ENCODE measurements at places on chromosomes 5 and 9.

DNA sequence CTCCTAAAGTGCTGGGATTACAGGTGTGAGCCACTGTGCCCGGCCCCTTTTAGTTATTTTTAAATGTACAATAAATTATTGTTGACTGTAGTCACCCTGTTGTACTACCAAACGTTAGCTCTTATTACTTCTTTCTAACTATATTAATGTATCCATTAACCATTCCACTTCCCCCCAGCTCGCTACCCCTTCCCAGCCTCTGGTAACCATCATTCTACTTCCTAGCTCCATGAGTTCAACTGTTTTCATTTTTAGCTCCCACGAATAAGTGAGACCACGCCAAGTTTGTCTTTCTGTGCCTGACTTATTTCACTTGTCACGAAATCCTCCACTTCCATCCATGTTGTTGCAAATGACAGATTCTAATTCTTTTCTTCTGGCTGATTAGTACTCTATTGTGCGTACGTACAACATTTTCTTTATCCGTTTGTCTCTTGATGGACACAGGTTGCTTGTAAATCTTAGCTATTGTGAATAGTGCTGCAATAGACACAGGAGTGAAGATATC lies 6.5 kb downstream of the LURAP1L start:
- no peak for DNase-seq

GRCh38 chr5:63768221-63768620 lies 194.0 kb downstream of the HTR1A start:
- no peak for DNase-seq

DNA sequence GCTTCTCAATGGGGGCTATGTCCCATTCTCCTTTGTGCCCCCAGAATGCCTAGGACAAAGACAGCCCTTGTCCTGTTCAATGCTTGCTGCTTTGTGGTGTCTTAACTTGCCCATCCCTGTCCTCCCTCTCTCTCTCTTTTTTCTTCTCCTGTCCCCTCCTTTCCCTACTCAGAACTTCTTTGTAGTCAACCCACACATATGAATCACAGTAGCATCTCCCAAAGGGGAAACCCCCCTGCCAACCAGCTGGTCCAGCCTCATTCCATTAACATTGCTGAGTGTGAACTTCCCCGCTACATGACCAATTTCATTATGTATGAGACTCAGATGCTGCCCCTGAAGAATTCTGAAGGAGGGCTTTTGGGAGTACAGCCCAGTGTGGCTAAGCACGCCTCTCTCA lies 408.3 kb downstream of the ENC1 start:
- no peak for DNase-seq

DNA sequence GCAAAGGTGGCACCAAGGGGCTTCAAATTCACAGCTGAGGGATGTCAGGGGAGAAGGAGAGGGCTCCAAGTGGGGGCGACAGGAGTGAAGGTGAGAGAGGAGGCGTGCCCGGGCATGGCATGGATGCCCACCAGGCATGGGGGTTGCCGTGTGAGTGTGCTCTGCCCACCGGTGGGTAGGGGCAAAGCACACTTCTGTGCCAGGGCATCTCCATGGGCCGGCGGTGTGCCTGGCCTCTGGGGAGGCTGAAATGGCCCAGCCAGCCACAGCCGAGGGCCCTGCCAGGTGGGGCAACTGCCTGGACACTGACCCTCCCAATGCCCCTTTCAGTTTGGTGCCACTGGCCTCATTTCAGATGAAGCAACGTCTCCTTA lies 14.0 kb upstream of the RNU6ATAC start:
- DNase-seq = no peak

DNA sequence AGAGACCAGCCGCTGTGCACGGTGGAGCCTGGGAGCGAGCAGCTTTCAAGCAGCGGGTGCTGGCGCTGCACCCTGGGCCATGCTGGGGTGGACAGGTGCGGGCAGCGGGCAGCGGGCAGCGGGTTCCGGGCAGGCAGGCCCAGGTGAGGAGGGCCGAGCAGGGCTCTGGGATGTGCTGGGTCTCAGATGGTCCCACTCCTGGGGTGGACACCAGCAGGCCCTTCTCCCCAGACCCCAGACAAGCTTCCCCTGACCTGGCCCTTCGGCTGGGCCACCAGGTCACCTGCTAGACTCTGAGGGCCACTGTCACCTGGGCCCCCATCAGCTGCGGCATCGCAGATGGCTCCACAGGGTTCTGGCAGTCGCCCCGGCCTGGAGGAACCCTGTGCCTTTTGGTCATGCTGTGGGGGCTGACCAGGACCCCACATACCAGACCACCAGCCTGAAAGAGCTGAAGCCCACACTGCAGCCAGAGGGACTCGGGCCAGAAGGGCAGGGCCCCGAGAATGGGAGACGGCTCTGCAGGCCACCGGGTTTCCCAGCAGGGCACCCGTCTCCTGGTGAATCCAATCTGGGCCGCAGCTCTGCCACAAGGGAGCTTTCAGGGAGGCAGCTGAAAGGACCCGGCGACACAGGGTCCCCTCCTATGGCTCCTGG lies 2.0 kb downstream of the SLC6A19 start:
- no peak for DNase-seq

GRCh38 chr5:154384480-154385235 lies 61.1 kb upstream of the SAP30L start:
- DNase-seq = peak; percentile 7

GRCh38 chr9:132168347-132168746 lies 6.5 kb downstream of the NTNG2 start:
- no peak for DNase-seq

DNA sequence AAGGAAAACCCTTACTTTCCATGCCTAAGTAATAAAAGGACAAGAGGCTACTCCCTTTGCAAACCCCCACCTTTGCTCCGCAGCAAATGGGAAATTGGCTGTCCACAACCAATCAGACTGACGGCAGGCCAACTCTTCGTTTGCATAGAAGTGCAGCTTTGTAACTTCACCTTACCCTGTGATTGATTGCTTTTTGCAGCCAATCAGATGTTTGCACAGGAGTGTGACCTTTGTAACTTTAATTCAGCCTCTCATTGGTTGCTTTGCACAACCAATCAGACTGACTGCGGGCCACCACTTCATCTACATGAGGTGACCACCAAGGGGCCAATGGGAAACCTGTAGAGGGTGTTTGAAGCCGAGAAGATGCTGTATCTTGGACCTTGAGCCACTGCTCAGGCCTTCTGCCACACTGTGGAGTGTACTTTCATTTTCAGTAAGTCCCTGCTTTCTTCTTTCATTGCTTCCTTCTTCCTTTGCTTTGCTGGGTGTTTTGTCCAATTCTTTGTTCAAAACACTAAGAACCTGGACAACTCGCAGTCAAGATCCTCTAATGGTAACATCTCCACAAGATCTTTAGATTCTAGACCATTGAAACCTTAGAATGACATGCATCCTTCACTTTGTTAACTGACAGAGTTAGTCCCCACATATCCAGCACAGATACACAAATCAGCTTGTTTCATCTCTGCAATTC lies 51.3 kb upstream of the FREM1 start:
- no peak for DNase-seq

- no peak for DNase-seq
These were observed 866 bp upstream of the SEMA6A start for GRCh38 chr5:116575326-116576052.

GRCh38 chr9:127837346-127837745 lies 17.1 kb downstream of the ENG start:
- DNase-seq = no peak

DNA sequence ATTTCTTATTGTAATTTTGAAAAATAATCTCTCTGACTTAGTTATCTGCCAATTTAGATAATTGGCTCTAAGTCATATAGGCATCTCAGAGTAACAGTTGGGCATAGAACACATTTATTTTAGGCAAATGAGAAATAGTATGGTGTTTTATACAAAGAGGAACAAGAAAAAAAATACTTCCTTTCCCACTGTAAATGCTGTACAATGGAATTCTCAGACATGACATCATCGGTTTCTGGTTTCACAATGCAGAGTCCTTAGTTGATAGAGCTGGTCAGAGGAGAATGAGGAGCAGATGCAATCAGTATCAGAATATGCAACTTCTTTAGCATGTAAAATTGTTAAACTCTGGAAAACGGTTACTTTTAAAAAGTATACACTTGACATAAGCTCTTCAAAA lies 49.4 kb downstream of the PLK2 start:
- no peak for DNase-seq

Measured in CD4-positive, alpha-beta T cell treated with Interleukin-6 at 100 ng/mL for 8 hours (primary cell).